ENCODE measurements at places on chromosomes 5 and 9.

DNA sequence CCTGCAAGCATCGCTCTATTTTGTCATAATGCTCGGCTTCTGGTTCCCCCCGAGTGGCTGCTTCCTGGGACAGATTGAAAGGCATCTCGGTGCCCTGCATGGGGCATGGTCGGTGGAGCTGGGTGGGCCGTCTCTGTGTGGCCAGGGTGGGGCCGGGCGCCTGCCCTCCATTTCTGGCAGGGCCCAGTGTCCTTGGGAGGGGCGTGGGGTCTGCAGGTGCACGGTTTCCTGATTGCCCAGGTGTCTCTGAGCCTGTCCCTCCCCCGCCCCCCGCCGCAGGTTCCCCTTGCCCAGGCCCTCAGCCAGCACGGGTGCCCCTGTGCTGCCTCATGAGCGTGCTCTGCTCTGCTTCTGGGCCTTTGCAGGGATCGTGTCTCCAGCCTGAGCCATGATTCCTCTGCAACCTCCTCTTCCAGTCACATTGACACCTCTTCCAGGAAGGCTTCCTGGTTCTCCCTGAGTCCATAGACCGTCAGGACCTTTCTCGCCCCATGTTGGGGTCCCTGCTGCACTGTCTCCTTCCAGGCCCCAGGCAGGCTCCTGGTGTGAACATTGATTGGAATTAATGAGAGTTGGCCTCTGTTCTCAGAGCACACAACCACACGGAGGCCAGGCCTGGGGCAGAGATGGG is 90.2 kb downstream of the RXRA start:
- no peak for DNase-seq

- no peak for DNase-seq
Measured at GRCh38 chr5:67246108-67246507, 49.5 kb upstream of the CD180 start.

GRCh38 chr5:98524773-98525172 is 248.7 kb upstream of the RGMB start:
- no peak for DNase-seq

- no peak for DNase-seq
Measured at GRCh38 chr5:14127587-14127986, 15.6 kb upstream of the TRIO start.

DNA sequence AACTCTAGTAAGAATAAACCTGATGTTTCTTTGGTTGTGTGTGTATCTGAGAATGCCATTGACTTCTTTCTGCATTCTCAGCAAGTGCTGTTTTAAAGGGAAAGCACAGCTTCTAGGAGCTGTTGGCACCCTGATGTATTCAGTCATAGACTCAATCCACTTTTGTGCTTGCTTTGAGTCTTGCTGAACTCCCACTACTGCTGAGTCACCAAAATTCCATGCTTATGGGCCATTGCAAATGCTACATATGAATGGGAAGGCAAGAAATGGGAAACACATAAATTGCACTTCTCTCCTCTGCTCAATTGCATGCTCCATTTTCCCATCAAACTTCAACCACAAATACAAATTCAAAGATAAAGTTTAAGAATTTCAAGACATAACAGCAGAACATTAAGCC is 9.8 kb upstream of the FTMT start:
- DNase-seq: no peak

DNA sequence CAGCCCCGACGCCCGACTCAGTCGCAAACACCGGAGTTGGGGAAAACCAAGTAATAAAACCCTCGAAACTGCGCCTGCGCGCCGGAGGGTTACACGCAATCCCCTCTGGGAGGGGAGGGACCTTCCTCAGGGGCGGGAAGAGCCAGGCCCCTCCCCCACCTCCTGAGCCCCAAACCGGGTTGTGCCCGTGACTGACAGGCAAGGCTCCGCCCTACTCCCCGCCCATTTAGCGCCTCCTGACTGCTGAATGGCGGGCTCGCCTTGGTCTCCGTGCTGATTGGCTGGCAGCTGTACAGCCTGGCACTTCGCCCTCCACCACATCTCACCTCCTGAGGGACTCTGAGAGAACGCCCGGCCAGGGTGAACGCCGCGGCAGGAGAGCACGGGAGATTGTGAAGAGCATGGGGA is at the start of gene PRDM9:
Gene PRDM9, plus strand, starts transcription at position 332 of the 408 bp plus-strand sequence. CDS start 1,425 bp downstream, outside the sequence.
- no peak for DNase-seq

- DNase-seq: no peak
Measured at GRCh38 chr5:35647128-35647527, 29.5 kb downstream of the SPEF2 start.

- DNase-seq: no peak
Measured at GRCh38 chr9:93500571-93501298, 47.4 kb upstream of the FAM120AOS start.

DNA sequence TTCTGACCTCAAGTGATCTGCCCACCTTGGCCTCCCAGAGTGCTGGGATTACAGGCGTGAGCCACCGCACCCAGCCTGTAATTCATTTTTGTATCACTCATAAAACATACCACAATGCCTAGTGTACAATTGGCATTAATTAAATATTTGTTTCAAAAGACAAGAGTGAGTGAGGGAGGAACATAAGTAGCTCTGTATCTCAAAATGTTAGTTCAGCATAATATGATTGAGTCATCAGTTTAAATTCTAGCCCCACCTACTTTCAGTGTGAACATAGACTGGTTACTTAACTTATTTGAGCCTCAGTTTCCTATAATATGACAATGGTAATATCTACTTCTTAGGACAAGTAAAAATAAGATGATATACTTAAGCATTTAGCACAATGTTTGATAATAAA is 26.9 kb downstream of the INVS start:
- no peak for DNase-seq

DNA sequence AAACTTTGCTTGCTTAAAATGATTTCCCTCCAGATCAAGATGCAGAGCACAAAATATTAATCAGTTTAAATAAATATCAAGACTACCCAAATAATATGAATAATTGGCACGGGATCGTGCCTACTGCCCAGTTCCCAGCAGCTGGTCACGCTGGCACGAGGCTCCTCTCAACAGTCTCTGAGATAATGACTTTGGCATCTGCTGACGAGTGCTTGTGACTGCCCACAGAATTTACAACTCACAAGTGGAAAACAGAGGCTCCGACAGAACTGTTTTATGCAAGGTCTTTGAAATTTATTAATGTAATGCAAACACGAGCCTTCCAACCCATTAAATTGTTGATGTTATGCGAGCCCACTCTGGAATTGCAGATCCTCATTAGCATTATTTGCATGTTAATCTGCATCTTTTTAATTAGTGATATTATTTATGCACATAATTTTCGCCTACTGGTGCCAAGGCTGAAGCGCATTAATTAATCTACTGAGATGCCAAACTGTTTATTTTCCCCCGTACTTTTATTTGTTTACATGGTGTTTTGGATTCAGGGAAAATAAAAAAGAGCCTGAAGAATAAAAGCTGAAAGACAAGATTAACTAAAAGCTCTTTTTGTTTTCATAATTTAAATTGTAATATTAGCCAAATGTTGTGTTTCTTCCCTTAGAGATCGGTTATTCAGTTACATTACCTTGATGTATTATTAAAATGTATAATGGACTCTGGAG is 369.3 kb upstream of the IRX1 start:
- DNase-seq: no peak

DNA sequence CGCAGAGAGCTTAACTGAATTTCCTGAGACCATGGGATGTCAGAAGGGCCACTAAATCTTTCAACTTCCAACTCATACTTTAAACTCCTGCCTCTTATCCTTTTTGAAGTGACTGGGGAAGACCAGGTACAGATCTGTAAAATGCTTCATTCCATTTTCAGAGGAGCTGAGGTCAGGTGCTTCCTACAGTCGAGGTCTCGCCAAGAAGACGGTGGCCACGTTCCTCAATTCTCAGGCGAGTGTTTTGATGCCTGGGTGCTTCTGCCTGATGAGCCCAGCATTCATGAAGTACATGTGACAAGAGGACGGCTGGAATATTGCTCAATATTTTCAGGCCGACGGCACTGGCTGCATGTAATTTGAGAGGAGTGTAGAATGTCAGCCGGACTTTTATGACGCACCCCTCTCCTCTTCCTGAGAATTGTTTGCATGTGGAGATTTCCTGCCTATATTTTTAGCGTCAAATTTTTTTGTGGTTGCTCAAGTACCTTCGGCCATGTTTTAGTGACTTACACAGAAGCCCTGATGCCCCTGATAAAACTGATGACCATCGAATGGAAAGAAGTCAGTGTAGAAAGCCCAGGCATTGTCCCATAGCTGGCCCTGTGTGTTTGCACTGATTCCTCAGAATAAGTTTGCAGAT is 38.8 kb upstream of the GLRX start:
- no peak for DNase-seq

DNA sequence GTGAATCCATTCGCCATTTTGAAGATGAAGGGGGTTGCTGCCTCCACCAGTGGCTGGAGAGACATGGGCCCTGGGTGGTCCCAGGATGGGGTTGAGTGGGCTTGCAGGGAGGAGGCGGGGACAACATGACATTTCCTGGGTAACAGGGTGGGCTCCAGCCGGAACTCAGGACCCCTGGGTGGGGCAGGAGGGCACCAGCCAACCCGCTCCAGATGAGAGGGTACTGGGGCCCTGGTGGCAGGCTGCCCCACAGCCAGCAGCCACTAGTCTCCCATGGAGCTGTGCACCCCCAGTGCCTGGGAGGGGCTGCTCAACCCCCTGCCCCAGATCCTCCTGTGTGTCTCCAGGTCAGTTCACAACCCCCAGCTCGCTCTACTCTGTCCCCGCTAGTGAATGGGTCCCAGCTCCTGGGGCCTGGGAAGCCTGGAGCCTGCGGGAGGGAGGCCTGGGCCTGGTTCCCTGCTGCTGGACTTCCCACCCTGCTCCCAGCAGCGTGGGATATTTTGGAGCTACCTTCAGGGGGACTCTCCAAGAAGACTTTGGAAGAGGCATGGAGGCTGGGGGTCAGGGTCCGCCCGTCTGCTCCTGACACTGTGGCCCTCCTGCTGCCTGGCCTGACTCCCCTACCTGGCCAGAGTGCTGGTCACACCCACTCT is 55.9 kb downstream of the AHRR start:
- no peak for DNase-seq

DNA sequence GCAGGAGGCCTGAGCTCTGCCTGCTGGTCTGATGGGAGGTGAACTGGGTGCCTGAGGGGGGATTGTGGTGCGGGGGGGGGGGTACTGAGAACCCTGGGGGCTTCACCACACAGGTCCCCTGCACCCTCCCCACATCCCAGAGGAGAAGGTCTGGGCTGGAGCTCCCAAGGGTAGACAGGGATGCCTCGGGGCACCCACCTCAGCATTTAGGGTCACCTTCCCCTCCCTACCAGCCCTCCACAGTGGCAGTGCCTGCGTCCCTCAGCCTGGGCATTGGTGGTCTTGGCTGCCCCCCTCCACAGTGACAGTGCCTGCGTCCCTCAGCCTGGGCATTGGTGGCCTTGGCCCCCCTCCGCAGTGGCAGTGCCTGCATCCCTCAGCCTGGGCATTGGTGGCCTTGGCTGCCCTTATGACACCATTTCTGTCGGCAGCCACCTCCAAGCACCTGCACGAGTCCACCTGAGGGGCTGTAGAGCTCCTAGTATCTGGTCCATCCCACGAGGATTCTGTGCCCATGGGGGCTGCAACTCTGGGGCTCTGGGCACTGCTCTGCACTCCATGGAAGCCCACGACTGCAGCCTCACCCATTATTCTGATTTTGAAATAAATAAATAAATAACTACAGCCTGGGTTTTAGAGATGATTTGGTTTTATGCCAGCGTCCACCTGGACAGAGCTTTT is 21.5 kb downstream of the NKD2 start:
- DNase-seq: no peak

GRCh38 chr9:89179895-89180734 is 1.5 kb upstream of the SHC3 start:
- DNase-seq: no peak

- no peak for DNase-seq
Measured at GRCh38 chr9:123925819-123926218, 4.1 kb downstream of the DENND1A start.

DNA sequence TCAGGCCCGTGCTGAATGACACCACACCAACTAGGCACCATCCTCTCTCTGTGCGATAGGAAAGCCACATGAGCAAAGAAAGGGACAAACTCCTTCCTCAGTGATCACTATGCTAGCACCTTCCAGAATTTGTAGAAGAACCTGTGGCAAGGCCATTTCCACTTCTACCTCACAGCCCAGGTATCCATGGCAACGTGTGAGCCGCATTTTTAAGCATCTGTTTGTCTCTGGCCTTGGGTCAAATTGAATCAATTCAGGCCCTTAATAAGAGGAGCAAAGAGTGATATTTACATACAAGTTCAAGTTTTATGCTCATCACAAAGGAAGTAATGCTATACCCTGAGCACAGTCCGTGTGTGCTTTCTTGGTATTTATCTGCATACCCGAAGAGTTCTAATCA is 179.3 kb downstream of the SLC12A2 start:
- no peak for DNase-seq

- no peak for DNase-seq
Measured at GRCh38 chr9:90815183-90815943, 13.7 kb downstream of the SYK start.

DNA sequence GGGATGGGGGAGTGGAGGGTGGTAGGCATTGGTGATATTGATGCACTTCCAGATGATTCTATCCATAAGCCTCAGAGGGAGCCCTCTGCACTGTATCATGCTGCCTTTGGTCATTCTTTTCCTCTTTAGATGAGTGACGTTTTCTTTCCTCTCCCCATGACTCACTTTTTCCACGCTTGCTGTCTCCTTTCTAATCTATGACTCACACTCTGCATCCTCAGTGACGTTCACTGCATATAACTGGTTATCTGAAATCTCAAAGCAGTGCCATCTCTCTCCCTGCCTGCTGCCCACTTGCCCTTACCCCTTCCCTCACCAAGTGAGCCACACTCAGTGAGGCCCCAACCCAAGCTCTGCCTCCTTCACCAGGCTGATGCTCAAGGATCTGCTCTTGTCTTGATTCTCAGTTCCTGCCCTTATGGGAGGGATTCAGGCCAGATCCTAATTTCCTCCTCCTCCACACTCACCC is 31.6 kb downstream of the PTGS1 start:
- no peak for DNase-seq

GRCh38 chr5:68054638-68055037 is 160.9 kb upstream of the PIK3R1 start:
- no peak for DNase-seq

GRCh38 chr9:113474360-113475028 is 11.0 kb downstream of the RGS3 start:
- DNase-seq: no peak

GRCh38 chr5:39262981-39263380 is 43.6 kb upstream of the FYB1 start:
- DNase-seq: no peak

GRCh38 chr5:54743581-54743980 is 226.0 kb downstream of the SNX18 start:
- DNase-seq: no peak

DNA sequence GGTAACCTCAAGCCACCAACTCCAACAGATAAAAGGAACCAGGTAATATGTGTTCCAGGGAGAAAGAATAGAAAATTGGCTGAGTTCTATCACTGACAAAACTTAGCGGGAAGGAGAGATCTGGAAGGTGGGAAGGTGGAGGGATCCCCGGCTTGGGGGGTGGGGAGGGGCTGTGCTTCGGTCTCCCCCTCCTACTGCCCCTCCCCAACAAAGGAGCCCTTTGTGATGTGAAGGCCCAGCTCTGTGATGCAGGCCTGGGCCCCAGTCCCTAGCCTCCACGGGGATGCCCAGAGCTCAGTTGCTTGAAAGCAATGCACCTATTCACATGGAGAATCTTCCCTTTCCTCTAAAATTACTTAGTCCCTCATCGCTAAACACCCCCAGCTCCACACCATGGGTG is 4.4 kb upstream of the ZNF484 start:
- no peak for DNase-seq
